ENCODE measurements at places on chromosomes 2 and 18.

- DNase-seq: no peak
Measured at GRCh38 chr2:217149087-217149660, 289.3 kb upstream of the TNP1 start.

DNA sequence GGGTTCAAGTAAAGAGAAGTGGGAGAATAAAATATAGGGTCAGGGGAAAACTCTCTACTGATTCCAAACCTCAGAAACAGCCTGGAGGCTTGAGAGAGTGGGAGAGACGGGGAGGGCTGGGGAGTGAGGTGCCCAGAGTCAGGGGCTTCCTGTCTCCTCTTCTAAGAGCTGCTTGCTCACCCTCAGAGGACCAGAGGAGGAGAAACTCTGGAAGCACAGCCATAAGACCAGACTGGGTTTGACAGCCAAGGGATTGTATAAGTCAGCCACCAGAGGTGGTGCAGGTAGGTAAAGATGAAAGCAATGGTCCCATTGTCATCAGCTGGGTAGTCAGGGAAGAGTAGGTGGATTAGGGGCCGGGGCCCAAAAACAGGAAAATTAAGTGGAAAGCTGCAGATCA is 259.4 kb downstream of the TNS1 start:
- no peak for DNase-seq

GRCh38 chr2:49248506-49248905 is 94.2 kb upstream of the FSHR start:
- no peak for DNase-seq

- DNase-seq: no peak
Measured at GRCh38 chr2:164816046-164816445, 25.6 kb downstream of the COBLL1 start.

- no peak for DNase-seq
Measured at GRCh38 chr2:54499661-54500060, 43.5 kb downstream of the SPTBN1 start.

DNA sequence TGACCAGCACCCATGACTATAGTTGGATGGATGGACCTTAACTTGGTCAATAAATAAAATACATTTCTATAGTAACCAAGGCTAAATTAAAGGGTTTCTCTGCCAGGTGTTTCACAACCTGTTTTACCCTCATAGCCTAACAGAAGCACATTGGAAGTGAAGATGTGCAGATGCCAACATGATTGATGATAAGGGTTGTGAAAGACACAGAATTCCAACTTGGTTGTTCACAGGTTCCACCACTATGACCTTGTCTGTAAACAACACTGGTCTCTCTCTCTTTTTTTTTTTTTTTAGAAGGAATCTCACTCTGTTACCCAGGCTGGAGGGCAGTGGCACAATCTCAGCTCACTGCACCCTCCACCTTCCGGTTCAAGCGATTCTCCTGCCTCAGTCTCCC is 37.5 kb upstream of the PTH2R start:
- no peak for DNase-seq

DNA sequence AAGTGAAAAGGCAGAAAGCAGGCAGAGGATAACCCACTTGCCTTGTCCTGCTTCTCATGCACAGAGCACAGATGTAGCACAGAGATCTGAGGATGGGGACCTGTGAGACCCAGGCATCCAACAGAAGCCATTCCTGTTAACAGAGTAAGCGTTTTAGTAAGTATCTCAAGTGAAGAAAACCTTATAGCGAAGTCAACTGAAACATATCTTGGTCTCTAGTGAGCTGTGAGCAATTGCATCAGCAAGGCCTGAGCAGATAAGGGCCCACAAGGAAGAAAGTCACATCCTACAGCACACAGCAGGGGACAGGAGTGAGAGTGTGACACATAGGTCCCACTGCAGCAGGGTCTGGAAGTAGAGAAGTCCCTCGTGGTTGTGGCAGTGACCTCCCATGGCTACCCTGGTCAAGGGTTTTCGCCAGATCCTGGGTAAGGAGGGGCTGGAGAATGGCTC is 248.7 kb upstream of the TNP1 start:
- no peak for DNase-seq

All from stimulated activated CD4-positive, alpha-beta T cell treated with anti-CD3 and anti-CD28 coated beads, Interleukin-1b, Interleukin-23, amount 100 ng/mL, for 24 hours (primary cell).